NCI-H2081 treated with DMSO at 0.1 percent for 48 hours (cell line): ENCODE measurements at places on chromosomes 1 and 21.

GRCh38 chr1:201719812-201720521 is 109.0 kb upstream of the IPO9 start:
- DNase-seq, result no peak

DNA sequence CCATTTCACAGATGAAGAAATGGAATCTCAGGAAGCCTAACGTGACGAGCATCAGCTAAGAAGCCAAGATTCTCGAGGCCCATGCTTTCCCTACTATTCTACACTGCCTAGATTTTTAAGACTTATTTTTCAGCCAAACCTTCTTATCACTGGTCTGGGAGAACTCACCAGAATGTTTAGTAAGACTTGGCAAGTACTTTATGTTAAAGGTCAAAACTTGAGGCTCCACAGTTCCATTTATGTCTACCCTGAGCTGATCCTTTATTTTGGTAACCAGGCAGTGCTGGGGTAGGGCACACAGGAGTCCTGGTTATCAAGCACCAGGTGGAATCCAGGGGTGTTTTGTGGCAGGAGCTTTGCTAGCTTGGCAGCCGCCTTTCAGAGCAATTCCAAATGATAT is 16.8 kb downstream of the PLXNA2 start:
- DNase-seq, result no peak

- DNase-seq, result no peak
Observed at GRCh38 chr1:178174539-178174938, 80.6 kb downstream of the RASAL2 start.

- DNase-seq, result no peak
Observed at GRCh38 chr21:32186804-32187203, 92.0 kb downstream of the MIS18A start.

GRCh38 chr1:235074523-235075047 is 54.1 kb downstream of the TOMM20 start:
- no peak for DNase-seq

- no peak for DNase-seq
Observed at GRCh38 chr1:104084380-104084779, 334.7 kb downstream of the AMY1C start.

DNA sequence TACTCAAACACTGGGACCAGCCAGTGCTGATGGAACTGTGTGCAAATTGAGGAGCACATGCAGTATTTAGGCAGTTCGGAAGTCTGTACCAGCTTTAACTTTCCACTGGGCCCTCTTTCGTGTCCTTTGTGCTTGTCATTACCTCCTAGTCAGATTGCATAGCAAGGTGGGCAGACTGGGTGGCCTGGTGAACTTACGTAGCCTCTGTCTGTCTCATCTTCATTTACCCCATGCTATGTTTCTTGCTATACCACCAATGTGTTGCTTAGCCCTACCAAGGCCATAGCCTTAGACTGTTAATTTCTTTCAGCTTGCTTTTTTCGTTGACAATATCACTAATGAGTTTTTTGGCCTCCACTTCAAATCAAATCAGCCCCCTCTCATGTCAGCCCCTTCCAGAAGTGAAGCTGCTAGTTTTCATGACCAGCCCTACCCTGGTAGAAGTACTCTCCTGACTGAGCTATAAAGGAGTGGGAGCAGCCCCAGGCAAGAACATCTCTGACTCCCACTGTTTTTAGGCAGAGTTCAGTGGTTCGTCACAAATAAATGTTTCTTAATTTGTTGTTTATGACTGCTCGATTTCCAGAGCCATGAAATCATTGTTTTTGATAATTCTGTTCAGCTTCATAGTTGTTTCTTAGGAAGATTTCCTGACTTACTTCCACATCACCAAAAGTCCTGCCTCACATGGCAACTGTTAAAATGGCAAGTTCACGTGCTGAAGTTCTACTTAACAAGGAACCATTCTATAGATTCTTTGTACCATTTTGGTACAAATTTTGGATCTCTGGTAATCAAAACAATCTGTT is 19.3 kb downstream of the PRKACB start:
- no peak for DNase-seq

DNA sequence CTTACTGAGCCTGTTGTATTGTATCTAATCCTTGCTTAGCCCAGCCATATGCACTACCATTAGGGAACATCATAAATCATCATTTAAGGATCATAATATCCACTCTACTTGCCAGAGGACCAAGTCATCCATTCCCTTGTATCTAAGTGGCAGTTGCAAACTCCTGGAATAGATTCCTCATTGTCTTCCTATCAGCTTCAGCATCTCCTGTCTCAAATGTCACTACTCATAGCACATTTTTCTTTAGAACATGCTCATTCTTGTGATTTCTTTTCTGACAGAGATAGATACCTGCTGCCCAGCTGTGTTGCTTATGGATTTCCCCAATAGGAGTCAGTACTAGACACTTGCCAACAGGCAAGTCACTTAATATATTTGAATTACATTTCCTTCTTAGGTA is 84.3 kb downstream of the OLFML3 start:
- DNase-seq, result no peak

GRCh38 chr1:225548140-225548857 is 104.6 kb downstream of the ENAH start:
- no peak for DNase-seq

- no peak for DNase-seq
Observed at GRCh38 chr1:35768350-35769187, 1.2 kb downstream of the CLSPN start.

GRCh38 chr1:45999507-45999906 is 132.9 kb downstream of the PIK3R3 start:
- DNase-seq, result no peak

- DNase-seq, result no peak
Observed at GRCh38 chr1:35851132-35851869, 31.7 kb upstream of the AGO1 start.

DNA sequence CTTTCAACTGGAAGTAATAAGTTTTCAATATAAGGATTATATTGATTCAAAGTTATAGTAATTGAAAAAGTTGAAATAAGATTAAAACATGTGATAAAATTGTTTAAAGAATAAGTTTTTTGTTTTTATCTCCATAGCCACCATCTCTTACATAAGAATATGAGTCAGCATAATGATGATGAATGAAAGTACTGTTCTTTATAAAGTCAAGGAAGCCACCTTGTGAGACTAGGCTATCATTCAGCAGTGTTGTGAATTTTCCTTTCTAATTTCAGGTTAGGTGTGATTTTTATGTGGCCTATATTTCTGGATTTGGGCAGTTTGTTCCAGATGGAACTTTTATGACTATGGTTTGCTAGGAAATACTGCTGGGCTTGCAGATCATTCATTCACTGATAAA is 22.4 kb upstream of the ASB17 start:
- no peak for DNase-seq

DNA sequence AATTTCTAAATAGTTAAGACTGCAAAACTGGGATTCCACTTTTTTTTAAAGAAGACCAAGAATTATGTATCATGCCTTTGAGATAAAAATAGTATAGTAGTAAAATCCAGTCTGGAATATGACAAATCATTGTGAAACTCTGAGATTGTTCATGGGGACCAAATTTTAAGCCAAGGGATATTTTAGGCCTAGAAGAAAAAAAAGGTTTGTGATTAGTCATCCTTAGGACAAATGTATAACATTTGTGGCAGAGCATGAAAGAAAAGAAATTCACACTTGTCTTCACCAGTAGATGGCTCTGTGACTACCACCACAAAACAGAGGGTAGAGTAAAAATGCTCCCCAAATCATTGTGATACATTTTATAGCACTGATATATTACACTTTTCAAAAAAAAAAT is 226.1 kb downstream of the KCTD3 start:
- peak; percentile 16 for DNase-seq

GRCh38 chr1:196152086-196152485 is 456.2 kb downstream of the KCNT2 start:
- no peak for DNase-seq

GRCh38 chr1:40344597-40344996 is 27.5 kb upstream of the COL9A2 start:
- no peak for DNase-seq

DNA sequence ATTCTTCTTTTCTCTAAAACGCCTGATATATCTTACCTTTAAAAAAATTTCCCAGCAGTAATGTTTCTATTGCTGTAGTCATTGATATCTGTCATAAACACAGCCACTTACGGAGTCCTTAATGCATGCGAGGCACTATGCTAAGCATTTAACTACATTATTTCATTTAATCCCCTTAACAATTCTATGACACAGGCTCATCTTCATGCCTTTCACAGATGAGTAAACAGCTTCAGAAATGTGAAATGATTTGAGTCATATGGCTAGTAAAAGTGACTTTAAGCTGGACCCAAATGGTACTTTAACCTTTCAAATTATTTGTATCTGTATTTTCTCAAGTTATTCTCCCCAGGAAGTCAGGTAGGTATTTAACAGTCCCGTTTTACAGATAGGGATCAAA is 125.1 kb upstream of the FGGY start:
- no peak for DNase-seq

DNA sequence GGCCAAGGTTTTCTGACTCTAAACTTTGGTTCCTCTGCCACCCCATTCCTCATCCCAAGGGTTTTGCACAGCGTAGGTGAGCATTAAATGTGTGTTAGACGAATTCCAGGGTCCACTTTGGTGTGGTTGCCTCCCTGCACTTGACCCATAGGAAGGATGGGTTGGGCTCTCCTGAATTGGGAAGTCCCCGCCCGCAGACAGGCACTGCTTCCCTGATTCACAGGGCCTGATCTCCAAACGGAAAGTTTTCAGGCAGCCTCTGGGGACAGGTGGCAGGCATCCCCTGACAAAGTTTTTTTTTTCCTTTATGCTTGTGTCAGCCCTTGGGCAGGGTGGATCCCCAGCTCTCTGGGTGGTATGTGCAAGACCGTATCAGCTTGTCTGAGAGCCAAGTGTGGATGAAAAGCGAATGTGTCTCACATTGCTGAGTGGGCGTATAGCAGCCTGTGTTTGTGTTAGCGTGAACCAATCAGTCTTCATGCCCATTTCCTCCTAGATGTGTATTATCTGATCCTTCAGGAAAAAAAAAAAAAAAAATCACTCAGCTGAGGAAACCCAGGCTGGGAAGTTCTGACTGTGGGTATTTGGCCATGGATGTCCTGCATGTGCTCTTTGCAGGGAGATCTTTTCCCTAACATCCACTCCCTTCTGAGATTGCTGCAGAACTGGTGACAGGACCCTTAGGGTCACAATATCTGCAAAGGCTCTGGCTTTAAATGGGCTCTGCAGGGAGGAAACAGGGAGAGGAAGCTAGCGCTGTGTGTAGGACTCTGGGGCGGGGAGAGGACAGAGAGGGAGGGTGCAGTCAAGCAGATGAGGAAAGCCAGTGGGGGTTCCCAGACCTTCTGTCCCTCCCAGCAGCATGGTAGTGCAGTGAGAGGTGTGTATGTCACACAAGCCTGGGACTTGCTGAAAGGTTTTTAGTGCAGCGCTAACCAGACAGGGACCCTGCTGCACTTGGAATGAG is 42.2 kb upstream of the TRABD2B start:
- DNase-seq, result no peak

GRCh38 chr1:242854466-242854865 is 330.0 kb upstream of the PLD5 start:
- no peak for DNase-seq

- DNase-seq, result no peak
Observed at GRCh38 chr1:203661572-203661971, 34.9 kb downstream of the ATP2B4 start.

GRCh38 chr1:169103480-169103893 is 3.0 kb upstream of the ATP1B1 start:
- DNase-seq, result no peak

- no peak for DNase-seq
Observed at GRCh38 chr1:30804352-30804751, 46.8 kb upstream of the LAPTM5 start.

DNA sequence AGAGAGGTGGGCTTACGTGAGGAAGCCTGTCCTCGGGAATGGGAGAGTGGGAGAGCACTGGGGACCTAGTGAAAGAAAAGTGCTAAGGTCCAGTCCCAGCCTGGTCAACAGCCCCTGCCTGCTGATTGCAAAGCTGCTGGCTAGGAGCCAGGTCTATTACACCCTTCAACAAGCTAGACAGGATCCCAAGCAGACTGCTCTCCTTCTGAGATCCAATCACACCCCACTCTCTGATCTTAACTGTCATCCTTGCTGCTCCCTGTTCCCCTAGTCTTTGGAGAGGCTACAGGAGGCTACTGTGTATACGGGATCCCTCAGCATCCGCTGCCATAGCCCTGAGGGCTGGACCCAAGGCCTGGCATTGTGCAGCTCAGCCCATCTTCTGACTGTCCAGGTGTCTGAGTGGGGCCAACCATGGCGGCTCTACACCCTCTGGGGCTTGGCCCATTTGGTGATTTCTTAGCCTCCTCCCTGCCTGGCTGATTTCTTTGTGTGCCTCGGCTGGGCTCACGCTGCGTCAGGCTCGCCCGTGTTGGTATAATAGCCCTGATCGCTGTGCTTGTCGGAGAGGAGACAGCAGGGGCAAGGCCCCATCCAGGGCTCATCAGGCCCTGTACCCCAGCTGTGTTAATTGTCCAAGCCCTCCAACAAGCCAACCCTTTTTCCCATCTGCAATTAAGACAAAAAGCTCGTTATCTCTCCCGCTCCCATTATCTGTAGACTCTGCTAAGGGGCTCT is 43.9 kb downstream of the NAV1 start:
- DNase-seq, result no peak

- no peak for DNase-seq
Observed at GRCh38 chr1:20321573-20321972, 30.9 kb downstream of the VWA5B1 start.

- DNase-seq, result peak; percentile 67
Observed at GRCh38 chr1:161098210-161099068, at the start of gene KLHDC9. Gene KLHDC9, plus strand, starts transcription at chr1:161098361. Its CDS starts 175 bp downstream, at chr1:161098536.

DNA sequence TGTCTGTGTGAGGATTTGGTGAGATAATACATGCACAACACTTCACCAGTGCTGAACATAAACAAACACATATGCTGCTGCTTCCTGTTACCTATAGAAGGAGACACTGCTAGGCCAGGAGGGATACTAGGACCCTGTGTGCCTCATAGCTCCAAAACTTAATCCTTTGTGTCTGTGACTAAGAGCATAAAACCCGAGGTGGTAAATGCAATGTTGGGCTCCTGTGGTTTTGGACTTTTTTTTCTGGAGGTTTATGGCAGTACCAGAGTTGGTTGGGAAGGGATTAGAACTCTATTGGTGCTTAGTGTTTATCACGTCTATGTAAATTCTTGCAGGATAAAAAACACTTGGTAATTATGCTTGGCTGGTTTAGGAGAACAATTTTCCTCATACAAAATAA is 122.9 kb downstream of the NUF2 start:
- no peak for DNase-seq

DNA sequence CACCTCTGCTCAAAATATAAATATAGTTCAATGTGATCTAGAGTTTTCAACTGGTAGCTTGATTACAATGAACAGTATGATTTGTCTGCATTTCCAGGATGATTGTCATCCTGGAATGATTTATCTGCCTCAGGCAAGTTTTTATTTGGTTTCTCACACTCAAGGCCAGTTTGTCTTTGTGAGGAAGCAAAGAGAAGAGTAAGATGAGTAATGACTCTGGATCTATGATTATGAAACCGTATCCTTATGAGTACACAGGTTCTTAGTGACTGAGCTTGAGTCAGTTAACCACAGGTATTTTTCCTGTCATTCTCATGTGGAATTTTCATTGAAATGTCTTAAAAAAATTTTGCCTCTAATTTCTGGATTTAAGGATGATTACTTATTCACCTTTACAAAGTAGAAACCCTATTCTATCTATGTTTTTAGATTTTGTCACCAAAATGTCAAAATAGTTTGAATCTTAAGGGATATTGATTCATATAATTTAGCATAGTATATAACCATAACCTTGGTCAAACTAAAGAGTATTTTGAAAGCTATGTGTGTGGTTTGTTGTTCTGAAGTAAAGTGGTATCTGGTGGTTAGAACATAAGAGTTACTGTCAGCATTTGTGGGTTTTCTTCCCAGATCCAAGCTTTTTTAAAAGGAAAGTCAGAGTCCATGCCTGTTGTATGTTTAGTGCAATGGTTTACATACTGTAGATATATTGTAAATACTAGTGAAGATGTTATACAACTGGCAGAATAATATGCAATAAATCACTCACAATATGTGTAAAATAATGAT is 145.0 kb downstream of the RASAL2 start:
- no peak for DNase-seq
